Mesothelial cell of epicardium (in vitro differentiated cells): ENCODE measurements at places on chromosomes 2 and 18.

DNA sequence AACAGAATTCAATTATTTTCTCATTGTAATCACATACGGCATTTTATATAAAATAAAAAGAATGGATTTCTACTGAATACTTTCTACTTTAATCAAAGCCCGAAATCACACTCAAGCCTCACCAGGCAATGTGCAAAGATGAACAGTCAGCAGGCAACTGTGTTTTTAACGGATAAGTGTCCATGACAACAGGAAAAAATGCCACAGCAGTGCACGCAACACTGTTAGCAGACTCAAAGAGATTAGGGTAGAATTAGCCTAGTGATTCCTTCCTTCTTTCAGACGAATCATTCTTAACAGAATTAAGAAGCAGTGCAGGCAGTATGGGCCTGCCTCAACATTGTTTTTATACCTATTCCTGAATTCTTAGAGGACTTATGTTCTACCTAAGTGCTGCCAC, 135.6 kb downstream of the CDH2 start:
- no peak for DNase-seq

GRCh38 chr2:217688494-217688893, 314.3 kb downstream of the TNS1 start:
- DNase-seq: no peak

DNA sequence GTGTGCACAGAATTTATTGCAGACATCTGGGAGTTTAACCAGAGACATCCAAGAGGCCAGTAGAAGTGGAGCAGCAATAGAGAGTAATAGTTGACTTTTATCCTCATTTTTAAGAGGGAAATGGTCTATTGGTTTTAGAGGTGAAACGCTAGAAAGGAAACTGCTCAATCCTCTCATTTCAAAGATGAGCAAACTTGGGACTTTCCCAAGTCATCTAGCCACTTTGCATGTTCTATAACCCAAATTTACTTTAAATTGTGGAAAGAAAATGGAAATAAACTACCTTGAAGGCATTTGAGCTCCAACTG, 601.7 kb downstream of the ARHGAP15 start:
- no peak for DNase-seq

GRCh38 chr18:28030458-28030857, 146.5 kb downstream of the CDH2 start:
- DNase-seq: no peak

GRCh38 chr2:168706806-168707205, 95.6 kb upstream of the NOSTRIN start:
- DNase-seq: no peak

DNA sequence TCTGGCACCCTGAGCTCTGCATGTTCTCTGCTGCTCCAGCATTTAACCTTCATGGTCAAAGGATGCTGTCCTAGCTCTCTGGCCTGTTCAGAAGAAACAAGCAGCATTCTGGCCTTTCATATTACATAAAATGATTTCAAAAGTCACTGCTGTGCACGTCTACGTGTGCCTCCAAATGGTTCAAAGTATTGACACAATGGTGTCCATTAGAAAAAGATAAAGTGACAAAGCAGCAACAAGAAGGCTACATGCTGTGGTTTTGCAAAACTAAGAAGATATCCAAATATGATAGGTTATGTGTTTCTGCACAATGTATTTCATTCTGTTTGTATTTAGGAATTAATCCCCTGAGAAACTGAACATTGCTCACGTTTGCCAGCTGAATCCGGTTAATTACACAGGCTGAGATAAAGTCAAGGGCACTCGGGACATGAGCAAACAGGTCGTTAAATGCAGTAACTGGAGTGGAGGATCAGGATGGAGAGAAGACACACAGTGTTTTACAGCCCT, 258.5 kb downstream of the DOK6 start:
- no peak for DNase-seq

- DNase-seq: no peak
These were observed 236.5 kb downstream of the BCL2 start for GRCh38 chr18:63083020-63083531.

- DNase-seq: no peak
These were observed 2.5 kb upstream of the YPEL5 start for GRCh38 chr2:30144260-30144659.

DNA sequence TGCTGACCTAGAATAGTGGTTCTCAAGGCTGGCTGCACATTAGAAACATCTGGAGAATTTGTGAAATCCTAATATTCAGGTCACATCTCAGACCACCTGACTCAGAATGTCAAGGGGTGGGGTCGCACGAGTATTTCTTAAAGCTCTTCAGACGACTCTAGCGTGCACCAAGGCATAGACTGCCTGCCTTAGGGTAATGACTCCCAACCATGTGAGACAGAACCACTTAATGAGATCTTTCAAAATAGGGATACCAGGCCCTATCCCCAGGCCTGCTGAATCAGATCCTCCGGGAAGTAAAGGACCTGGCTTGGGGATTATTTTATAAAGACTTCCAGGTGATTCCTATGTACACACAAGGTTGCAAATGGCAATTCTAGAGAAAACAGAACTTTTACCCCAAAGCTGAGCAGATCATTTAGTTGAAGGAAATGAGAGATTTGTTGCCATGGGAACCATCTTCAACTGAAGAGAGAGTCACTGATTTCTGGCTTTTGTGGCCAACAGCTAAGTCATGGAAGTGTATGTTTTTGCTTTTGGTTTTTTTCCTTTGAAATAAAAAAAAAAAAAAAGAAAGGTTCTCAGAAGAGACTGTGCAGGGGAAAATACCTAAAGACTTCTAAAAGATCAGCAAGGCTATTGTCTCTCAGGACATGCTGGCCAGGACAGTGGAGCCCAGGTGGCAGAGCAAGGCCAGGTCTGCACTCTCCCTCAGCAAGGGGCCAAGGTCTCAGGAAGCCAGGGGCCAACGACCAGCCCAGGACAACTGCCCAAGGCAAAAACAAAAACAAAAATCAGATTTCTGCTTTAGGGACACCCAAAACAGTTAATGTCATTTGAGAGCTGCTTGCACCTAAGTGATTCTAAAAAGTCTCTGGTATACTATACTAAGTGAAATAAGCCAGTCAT, 15.3 kb upstream of the LOXHD1 start:
- DNase-seq: no peak

- DNase-seq: no peak
These were observed 41.6 kb downstream of the KCNE4 start for GRCh38 chr2:223093436-223094241.

- DNase-seq: no peak
These were observed 88.5 kb downstream of the SOCS6 start for GRCh38 chr18:70377317-70377799.

DNA sequence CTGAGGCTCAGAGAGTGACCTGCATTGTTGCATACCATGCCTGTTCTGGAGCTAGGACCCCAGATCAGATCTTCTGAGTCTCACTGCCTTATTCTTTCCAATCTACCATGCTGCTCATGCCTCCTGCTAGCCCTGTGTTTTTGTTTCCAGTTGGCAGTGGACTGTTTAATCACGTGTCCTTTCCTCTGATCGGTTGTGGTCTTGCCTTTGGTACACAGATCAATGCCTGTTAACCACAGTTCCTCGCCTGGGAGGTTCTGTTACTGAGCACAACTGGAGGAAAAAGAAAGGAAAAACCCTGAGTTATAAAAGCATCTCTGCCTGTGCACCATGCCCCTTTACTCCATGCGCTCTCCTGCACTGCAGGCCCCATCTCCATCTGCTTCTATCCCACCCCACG, 329.1 kb downstream of the SETBP1 start:
- DNase-seq: no peak

DNA sequence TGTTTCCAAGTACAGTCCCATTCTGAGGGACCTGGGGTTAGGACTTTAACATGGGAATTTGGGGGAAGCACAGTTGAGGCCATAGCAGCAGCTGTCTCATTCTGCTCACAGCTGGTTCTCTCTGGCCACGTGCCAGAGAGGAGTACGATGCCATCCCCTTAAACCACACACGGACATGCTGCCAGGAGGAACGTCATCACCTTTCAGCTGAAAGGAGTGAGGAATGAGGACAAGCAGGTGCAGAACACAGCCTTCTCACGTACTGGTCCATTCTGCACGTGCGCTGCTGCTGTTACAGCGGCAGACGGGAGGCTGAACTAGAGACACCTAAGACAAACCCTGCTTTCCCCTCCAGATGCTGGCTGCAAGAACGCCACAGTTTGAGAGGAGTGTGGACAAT, 33.5 kb downstream of the ODC1 start:
- DNase-seq: no peak

DNA sequence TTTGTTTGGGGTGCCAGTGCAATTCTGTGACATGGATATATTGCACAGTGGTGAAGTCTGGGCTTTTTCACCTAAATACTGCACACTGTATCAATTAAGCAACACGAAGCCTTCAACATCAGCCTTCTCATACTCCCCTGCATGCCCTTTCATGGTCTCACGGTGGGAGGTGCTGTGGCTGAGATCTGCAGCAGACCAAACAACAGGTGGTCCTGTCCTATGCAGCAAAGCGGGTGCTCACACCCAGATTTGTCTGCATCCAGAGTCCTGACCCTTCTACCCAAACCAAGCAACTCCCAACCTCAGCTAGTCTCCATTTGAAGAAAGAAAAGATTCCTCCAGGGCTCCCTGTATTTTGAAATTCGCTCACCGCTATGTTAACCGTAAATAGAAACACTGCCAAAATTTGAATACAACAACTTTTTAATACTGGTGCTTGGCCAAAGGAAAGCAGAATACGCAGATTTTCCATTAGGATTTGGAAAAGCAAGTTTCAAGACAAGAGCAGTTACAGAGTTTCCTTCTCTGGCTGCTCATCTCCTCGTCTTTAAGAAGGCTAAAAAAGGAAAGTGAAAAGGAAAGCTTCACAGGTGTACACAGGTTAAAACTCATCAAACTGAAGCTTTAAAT, 34.9 kb downstream of the FAM168B start:
- no peak for DNase-seq

DNA sequence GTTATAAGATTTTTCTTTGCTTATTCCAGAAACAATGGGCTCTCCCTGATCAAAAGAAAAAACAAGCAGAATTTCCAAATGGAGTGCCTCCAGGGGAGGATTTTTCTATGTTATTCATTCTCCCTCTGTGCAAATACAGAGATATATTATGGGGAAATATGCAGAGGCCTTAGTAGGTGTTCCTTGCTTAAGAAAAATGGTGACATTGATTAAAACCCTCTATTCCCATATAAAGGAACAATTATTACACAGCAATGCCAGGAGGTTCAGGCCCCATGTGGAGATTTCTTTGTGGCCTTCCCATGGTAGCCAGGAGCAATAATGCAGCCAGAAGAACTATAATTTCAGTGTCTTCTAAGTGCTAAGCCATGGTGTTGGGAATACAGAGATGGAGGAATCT, 255.9 kb upstream of the CXCR4 start:
- no peak for DNase-seq

DNA sequence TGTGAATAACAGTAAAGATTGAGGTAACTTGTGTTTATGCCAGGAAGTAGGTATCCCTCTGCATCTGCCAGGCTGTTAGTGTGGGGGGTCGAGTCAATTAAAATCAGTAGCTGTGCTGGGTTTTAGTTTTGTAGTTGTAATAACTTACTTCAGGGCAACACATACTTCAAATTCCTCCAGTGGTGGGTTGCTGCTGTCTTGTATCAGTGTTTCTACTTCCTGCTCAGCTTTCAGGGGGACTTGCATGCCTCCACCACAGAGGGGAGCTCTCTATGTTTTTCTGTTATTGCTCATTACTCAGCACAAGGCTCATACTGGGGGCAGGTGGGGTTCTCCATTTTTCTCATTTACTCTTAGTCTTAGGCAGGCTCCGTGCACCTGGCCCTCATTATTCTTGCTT, 136.8 kb downstream of the CAPN13 start:
- DNase-seq: no peak

GRCh38 chr2:140895378-140895777, 1235.4 kb downstream of the LRP1B start:
- DNase-seq: no peak

DNA sequence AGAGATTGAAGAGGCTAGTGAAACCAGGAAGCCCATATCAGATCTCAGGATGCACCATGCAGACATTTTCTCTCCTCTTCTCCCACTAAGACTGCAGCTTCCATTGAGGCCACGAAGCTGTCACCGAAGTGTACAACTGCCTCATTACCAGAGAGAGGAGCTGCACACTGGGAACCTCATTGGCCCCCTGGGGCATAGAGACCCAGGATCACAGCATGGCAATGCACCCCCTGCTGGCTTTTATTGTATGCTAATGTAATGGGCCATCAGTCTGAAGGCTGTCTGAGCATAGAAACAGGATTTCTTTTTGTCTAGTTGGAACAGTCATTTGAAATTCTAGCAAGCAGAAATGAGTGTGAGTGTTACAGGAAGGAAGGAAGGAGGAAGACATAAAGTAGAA, 861.6 kb upstream of the CELF4 start:
- no peak for DNase-seq

DNA sequence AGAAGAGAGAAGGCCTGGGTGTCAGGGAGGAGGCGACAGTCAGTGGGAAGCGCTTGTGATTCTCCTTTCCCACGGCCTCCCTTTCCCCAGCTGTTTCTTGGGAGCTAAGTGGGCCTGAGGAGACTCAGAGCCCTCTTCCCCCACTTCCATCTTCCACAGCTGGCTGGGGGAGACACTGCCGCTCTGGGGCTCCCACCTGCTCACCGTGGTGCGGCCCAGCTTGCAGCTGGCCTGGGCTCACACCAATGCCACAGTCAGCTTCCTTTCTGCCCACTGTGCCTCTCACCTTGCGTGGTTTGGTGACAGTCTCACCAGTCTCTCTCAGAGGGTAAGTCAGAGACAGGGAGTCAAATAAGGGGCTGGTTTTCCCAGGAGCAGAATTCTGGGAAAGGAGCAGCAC, 7.1 kb downstream of the TMEM214 start:
- no peak for DNase-seq

GRCh38 chr18:41096504-41096903, 858.5 kb upstream of the PIK3C3 start:
- no peak for DNase-seq

DNA sequence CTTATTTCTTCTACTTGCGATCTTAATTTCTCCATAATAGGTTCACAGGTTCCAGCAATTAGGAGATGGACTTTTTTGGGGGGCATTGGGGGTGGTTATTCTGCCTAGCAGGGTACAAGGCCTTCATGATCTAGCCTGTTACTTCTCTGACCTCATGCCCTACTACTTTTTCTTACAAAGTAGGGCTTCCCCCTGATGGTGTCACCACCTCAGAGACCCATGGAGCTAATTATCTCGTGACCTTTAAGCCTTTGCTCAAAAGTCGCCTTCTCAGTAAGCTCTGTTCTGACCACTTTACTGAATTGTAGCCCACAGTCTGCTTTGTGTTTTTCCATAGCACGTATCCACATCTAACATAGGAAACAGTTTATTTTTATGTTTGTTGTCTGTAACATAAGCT, 458.0 kb downstream of the PARD3B start:
- DNase-seq: no peak

DNA sequence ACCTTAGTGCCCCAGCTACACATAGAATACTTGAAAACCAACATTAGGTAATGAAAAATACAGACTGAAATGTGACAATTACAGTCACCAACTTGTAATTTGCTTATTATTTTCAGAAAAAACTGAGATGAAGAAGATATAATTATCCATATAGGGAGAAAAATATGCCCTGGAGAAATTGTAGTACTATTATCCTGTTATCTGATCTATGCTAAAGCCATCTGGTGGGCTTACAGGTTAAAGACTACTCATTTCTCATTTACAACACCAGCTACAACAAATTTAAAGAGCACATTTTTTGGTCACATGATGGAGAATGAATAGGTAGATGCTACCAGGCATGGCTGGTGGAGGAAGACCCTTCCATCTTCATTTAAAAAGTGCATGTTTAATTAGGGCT, 79.6 kb upstream of the NYAP2 start:
- no peak for DNase-seq

GRCh38 chr2:27569398-27569797, 13.4 kb upstream of the ZNF512 start:
- no peak for DNase-seq

- DNase-seq: no peak
These were observed 1040.4 kb upstream of the CDH2 start for GRCh38 chr18:29217124-29217915.

GRCh38 chr2:205700331-205701132, 18.2 kb downstream of the NRP2 start:
- DNase-seq: no peak
